Activated naive CD8-positive, alpha-beta T cell treated with anti-CD3 and anti-CD28 coated beads, Interleukin-2, amount 50 U/mL, for 16 hours (primary cell): ENCODE measurements at places on chromosomes 16 and 17.
A peak's percentile ranks its signal among the peaks of the same experiment; 100 is the strongest.

- DNase-seq, result no peak
Measured at GRCh38 chr16:71846431-71846830, 655 bp downstream of the ATXN1L start.

GRCh38 chr17:39244016-39244599, 18.4 kb upstream of the STAC2 start:
- no peak for DNase-seq

GRCh38 chr17:64057701-64058263, 37.3 kb upstream of the ICAM2 start:
- DNase-seq, result no peak

- no peak for DNase-seq
Measured at GRCh38 chr17:39062846-39063680, 88.4 kb downstream of the PLXDC1 start.

DNA sequence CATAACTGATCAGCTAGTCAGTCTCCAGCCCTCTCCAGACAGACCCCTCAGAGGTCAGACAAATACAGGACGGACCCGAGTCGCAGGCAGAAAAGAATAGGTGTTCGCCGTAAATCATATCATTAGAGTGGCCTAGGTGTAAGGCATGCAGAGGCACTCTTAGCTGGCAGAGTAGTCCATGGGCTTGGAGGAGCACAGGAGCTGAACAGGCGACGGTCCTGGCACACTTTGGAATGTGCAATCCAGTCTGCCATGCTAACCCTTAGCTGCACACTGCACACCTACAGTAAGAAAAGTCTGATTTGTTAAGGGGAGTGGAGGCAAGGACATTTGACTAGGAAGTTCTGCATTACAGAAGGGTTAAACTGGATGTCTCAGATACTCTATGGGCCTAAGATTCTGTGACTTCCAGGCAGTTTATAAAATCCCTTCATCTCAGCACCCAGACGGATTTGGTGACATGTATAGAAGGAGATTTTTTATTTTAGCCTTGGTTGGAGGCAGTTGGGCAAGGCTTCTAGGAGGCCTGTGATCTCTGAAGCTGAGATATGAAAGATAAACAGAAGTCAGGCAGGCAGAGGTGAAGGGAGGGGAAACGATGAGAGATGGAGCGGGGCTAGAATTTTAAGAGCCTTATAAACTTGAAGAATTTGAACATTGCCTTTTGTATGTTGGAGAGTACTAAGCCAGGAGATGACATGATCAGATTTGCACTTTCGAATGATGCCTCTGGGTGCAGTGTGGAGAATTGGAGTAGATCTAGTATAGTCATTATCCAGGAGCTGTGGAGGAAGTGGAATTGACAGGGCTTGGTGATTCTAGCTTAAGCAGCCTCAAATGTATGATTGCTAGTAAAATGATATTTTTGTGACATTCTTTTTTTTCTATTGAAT, 34.6 kb upstream of the SLC5A11 start:
- no peak for DNase-seq

- no peak for DNase-seq
Measured at GRCh38 chr17:47632991-47633390, 16.7 kb upstream of the KPNB1 start.

DNA sequence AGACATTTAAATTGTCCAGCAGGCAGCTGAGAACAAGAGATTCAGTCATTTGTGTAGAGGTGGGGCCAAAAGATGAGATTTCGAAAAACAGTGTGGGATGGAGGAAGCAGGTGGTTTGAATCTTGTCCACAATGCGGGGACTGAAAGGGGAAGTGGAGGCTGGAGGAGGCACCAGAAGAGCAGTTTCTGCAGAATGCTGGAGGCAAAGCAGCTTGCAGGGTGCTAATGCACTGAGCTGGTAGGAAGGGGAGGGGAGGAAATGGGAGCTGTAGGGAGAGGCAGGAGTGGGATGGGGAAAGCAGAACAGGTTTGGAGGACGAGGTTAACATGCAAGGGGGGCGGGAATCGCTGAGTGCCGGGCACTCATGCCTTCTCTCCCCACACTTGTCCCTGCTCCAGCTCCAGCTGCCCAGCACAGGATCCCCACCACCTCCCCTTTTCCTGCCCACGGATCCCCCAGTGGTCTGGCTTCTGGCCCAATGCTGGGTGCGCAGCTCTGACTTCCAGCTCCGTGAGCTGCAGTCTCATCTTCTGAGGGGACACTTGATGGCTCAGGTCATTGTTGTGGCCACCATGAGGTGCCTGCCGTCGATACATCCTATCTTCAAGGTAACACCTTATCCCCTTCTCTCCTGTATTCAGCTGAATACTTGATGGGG, 9.4 kb downstream of the C17orf100 start:
- no peak for DNase-seq

- DNase-seq, result no peak
Measured at GRCh38 chr16:2813771-2814221, 3.2 kb upstream of the PRSS21 start.

GRCh38 chr16:85659336-85659735, 29.4 kb downstream of the GINS2 start:
- DNase-seq, result no peak

DNA sequence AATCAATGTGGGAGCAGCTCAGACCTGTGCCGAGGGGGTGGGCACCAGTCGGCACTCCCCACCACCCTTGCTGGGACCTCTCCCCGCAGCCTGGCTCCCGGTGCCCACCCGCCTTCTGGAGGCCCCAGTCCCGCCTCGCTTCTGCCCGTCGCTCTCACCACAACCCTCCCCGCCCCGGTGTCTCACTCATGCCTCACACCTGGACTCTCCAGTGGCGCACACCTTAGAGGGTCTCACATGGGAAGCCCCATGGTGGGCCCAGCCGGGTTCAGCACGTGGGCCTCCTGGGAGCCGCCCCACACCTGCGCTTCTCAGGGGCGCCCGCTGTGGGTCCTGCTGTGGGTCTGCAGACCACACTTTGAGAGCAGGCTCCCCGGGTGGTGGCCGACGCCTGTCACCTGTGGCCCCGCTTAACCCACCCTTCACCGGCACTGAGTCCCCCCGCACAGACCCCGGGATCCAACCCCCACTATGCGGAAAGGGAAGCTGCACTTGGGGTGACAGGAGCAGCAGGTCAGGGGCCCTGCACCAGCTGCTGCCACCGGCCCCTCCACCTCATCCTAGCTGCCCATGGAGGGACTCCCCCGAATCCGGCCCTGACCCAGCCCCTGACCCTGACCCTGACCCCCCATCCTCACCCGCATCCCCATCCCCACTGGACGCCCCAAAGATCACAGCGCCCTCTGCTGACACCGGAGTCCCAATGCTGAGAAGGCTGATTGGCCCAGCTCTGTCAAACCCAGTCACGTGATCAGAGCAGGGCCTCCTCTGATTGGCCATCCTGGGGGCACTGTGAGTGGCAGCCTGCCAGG, 27.4 kb upstream of the SLC38A10 start:
- DNase-seq, result no peak

DNA sequence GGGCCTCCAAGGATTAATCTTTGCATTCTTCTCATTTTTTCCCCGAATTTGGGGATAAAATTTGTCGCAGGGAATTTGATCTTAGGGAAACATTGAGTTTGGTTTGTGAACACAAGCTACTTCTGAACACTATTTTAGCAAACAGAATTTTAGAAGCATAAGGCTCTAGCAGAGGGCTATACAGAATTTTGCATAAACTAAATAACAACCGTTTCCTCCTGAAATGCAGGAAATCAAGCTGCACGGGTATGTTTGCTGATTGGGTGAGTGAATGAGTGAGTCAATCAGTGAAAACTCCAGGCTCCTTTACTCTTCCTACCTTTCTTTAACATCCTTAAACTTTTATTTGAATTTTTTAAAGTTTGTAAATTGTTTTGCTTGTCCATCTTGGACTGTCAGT, 81.3 kb upstream of the GNAO1 start:
- DNase-seq, result no peak

DNA sequence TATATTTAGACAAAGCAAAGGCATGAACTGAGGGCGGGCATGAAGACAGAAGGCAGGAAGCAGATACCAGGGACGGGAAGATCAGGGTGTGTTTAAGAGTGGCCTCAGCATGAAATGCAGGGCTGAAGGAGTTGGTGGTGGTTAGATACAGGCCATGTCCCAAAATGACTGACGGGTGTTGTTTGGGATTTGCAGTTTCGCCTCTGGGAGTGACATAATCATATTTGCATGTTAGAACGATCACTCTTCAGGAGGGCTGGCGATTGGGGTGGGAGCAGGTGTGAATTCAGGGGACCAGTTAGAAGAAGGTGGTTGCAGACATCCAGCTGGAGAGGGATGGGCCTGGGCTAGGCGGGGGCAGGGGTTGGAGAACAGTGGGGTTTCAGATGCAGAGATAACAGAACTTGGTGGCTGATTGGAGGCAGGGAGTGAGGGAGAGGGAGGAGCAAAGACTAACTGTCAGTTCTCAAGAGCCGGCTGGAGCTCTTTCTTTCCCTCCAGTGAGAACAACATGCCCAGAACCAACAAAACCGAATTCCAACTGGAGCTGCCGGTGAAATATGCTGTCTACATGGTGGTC, 27.2 kb upstream of the ITGAX start:
- no peak for DNase-seq

- DNase-seq, result no peak
Measured at GRCh38 chr17:82973456-82974135, 105.8 kb upstream of the METRNL start.

- DNase-seq, result no peak
Measured at GRCh38 chr17:13320046-13320785, 281.5 kb downstream of the HS3ST3A1 start.

GRCh38 chr16:68377667-68378393, 67.0 kb downstream of the PRMT7 start:
- no peak for DNase-seq

DNA sequence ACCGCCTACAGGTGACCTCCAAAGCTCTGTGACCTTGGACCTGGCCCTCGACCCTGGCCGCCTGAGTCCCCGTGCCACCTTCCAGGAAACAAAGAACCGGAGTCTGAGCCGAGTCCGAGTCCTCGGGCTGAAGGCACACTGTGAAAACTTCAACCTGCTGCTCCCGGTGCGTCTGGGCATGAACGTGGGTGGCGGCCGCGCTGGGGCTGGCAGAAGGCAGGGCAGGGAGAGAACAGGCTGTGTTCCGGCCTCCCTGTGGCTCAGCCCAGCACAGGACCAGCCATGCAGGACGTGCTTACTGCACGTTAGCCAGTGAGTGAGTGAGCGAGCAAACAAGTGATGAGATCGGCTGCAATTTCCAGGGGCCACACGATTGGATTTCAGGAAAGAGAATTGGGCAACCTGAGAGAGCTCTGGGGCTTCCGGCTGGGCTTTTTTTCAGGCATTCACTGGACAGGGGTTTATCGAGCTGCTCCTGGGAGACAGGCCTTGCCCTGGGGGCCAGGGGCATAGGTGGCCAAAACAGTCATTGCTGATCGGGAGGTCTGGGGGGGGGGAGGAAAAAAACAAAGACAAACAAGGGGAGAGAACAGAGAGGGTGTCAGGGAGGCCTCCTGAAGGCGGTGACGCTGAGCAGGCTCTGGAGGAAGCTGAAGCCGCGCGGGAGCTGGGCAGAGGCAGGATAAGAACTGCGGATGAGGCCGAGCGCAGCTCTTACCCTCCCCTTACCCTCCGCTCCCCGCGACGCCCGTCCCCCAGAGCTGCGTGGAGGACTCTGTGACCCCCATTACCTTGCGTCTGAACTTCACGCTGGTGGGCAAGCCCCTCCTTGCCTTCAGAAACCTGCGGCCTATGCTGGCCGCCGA, 16.9 kb downstream of the ITGAX start:
- DNase-seq, result no peak

- no peak for DNase-seq
Measured at GRCh38 chr17:6936370-6937028, 59.4 kb upstream of the ALOX12 start.

GRCh38 chr16:24482681-24483202, 56.6 kb upstream of the RBBP6 start:
- no peak for DNase-seq

GRCh38 chr16:66446737-66447136, 19.6 kb downstream of the BEAN1 start:
- DNase-seq, result no peak

GRCh38 chr17:36752096-36752888, 150.9 kb downstream of the MRM1 start:
- DNase-seq, result no peak

DNA sequence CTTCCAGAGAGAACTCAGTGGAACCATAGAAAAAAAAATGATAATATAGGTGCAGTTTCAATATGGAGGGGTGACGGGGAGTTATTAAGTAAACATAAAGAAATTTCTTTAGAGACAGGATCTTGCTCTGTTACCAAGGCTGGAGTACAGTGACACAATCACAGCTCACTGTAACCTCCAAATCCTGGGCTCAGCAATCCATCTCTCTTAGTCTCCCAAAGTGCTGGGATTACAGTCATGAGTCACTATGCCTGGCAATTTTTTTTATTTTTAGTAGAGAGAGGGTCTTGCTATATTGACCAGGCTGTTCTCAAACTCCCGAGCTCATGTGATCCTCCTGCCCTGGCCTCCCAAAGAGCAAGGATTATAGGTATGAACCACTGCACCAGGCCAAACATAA, 48.8 kb downstream of the NLRC5 start:
- no peak for DNase-seq

- peak; percentile 48 for DNase-seq
Measured at GRCh38 chr17:79993390-79994227, 42.1 kb downstream of the TBC1D16 start.

GRCh38 chr16:55426865-55427484, 52.0 kb upstream of the MMP2 start:
- DNase-seq, result no peak

- DNase-seq, result no peak
Measured at GRCh38 chr16:17557480-17557879, 86.7 kb upstream of the XYLT1 start.

- no peak for DNase-seq
Measured at GRCh38 chr16:57648125-57648524, 19.7 kb downstream of the ADGRG1 start.

GRCh38 chr17:49576088-49576916, 631 bp downstream of the NXPH3 start:
- no peak for DNase-seq

GRCh38 chr17:63311416-63311937, 134.6 kb downstream of the CYB561 start:
- DNase-seq, result no peak

- DNase-seq, result no peak
Measured at GRCh38 chr16:80063713-80064069, 463.2 kb upstream of the MAF start.

DNA sequence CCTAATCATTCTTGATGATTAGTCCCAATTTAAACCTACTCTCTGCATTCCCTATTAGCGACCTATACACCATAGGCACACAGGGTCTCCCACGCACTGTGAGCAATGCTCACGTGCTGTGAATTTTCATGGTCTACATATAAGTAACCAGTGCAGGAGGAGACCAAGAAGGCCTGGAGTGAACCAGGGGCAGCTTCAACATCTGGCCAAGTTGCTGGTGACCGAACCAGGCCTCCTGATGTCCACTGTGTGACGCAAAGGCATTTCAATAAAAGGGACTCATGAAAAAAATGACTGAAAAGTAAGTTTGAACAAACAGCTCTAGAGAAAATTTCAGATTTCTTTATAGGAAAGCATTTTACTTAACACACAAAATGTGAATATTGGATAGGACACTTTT, 107.0 kb downstream of the ZFHX3 start:
- no peak for DNase-seq
